Left ventricle myocardium superior (tissue), 1 donor: ENCODE measurements at places on chromosomes 12 and 14. TPM values are rescaled to one million over a fixed set of nuclear protein-coding genes. Genes with fewer than 3 reads are reported as not detected.

SLC2A14 gene
- total RNA-seq = not detected

LIMA1 gene
- total RNA-seq = 15.0 TPM

C12orf60 gene
- total RNA-seq = 1.3 TPM

IL22 gene
- total RNA-seq = not detected

HOXC5 gene
- not detected for total RNA-seq

WIF1 gene
- not detected for total RNA-seq

WNT5B gene
- total RNA-seq = 2.4 TPM

ST8SIA1 gene
- total RNA-seq = 2.6 TPM

KRT80 gene
- total RNA-seq = not detected

PPM1H gene
- 8.5 TPM for total RNA-seq

KLRK1 gene
- not detected for total RNA-seq

LMBR1L gene
- 30.7 TPM for total RNA-seq

MANSC4 gene
- total RNA-seq = not detected

CCNK gene
- 37.5 TPM for total RNA-seq

DNA sequence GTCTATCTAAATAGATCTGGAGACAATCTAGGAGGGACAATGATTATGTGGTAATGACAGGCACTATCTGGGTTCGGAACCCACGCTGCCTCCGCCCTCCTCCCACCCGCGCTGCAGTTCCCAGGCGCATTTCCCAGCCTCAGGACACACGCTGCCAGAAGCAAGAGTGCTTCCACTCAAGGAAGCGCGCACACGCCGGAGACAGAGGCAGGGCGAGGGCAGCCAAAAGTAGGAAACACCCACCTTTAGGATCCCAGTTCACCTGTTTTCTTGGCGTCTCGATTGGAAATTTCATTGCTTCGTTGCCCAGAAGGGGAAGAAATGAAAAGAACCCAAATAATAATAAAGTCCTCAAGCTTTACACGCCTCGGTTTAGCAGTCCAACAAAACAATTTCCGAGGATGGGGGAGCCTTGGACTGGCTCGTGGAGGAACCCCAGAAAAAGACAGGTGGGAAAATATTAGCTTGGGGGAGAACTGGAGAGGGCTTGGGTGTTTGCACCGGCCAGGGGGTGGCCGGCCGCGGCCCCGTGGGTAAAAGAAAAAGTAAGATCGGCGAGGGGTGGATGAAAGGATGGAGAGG is 474 bp downstream of the KCNK10 start:
- DNase-seq = no peak

DNA sequence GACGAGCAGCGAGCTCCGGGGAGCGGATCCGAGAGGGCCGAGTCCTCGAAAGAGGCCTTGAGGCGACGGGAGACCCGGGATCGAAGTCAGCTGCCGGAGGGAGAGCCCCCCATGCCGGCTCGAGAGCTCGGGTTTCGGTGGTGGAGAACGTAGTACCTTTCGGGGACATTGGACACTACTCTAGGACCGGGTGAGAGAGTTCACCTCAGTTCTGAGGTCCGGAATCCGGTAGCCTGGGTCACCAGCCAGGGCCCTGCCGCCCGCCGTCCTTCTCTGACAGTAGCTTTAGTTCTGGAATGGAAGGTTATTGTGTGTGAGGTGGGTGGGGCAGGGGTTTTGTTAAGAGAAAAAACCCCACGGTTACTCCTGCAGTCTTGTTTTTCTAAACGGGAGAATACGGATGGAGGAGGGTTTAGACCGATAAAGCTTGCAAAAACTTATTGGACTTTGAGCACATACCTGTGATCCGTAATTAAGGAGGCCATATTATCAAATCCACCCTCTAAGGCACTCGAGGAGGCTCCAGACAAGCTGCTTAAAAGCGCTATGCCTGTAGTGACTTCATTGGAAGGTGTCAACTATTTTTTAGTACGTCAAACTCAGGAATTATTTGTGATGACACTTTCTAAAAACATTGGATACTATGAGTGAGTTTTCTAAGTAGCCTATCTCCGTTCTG is 765 bp downstream of the SCYL2 start:
- no peak for DNase-seq

- no peak for DNase-seq
Observed at GRCh38 chr14:65853407-65853955, 441.0 kb downstream of the FUT8 start.

DNA sequence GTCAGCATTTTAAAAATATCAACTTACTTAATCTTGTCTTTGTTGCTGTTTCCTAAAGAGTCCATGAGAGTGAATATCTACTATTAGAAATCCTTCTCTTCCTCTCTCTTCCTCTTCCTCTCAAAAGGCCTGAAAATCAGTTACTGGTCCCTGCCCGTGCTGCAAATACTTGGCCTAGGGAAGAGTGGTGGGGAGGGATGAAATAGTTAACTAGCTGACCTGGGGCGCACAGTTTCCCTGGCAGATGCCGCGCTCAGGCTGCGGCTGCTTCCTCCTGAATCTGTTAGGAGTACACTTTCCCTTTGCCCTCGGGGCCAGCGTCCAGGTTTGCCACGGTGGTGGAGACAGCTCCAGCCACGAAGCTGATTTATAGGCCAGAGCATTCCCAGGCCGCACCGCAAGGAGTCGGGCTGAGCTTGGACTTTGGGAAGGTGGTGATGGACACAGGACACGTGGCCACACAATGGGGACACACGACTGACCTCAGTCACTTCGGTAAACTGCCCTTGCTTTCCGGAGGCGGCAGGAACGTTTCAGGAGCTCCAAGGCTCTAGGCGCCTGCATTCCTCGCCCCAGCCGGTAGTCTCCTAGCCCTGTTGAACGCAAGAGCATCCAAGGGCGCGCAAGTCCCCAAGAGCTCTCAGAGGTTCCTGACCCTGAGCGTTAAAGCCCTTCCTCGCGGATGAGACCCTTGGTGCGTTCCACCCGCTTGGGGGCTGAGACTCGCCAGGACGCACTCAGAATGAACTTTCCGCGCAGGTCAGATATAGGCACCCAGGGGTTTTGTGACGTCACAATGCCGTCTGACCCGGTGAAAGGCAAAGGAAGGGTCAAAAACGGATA is 7.1 kb upstream of the ASCL1 start:
- no peak for DNase-seq

DNA sequence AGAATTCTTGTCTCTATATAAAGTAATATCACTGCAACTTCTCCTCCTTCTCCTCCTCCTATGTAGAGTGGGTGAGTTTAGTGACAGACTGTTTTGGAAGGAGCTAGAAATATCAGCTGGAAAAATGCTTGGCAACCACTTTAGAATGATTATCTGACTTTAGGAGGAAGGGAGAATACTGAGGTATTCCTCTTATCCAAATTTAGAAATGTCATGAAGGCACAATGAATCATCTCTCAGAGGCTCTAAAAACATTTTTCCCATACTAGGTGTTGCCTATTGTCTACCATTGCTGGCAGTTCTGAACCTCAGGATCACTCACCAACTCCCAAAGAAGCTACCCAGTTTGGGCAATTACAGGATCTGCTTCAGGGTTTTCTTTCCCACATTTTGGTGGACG is 306.6 kb upstream of the ATP2B1 start:
- no peak for DNase-seq

DNA sequence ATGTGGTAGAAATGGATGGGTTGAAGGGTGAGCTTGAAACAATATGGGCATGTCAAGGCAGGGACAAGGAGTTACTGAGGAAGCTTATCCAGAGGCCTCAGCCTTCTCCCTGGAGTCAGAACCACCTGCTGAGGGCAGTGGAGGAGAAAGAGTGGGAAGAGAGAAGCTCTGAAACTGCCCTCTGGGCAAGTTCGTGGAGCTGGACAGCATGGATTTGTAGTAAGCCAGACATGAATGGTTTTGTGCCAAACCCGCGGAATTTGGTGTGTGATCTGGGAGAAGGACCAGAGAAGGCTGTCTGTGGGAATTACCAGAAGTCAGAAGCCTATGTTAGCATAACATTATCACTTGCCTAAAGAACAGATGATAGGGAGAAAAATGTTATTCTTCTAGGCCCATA is 164.8 kb downstream of the SLC41A2 start:
- DNase-seq = no peak

- DNase-seq = no peak
Observed at GRCh38 chr14:89540830-89541470, 123.9 kb upstream of the FOXN3 start.

- no peak for DNase-seq
Observed at GRCh38 chr12:55392032-55392795, 8.1 kb upstream of the OR6C65 start.

- DNase-seq = peak; percentile 58
Observed at GRCh38 chr12:12562016-12562483, 613 bp downstream of the DUSP16 start.

DNA sequence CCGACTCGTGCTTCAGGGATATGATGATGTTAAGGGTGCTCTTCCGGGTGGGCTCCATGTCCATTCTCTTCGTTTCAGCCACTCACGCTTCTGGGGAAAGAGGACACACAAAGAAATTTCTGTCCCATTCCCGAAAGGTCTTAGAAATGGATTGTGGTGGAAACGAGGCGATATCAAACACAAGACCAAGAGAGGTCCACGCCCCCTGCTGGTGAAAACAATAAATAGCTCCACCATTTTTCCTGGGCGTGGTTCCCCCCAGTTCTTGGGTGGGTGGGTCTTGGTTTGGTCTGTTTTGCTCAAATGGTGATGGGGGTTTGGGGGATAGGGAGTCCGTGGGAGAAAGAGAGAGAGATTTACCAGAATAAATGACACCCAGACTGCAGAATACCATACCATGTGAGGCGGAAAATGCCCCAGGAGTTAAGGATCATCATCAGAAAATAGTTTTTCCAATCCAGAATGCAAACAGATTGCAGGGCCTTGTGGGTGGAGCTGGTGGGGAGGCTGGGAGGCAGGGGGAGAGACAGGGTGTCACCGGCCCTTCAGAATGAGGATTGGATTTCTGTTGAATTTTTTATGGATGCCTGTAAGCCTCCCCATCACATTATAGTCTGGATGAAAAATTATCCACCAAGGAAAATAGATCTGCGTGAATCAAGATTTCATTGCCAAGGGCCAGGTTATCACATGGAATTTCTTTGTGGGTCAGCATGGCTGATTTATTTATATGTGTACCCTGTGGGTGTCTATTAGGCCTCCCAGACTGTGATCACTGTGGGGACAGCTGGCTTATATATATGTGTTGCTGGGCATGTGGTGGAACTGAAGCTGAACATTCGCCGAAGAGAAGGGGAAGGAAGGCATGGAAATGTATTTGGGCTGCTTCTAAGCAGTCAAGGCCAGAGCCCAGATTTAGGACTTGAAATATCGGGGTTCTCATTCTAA is 55.8 kb downstream of the SRRM4 start:
- no peak for DNase-seq

DNA sequence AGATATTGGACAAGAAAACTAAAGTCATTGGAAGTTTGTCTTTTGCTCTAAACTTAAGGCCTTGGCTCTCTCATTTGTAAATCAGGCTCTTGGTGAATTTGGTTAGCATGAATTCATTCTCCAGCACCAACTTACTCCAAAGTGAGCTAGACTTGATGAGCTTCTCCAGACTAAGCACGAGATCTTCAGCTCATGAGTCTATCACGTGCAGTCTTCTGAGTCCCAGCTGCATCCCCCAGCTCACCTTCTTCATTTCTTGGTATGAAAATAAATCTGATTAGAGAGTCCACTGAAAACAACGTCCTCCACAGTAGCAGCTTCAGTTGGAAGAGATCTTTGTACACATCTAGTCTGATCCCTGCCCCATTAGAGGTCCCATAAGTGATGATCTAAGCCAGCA is 52.5 kb upstream of the DDX11 start:
- no peak for DNase-seq

DNA sequence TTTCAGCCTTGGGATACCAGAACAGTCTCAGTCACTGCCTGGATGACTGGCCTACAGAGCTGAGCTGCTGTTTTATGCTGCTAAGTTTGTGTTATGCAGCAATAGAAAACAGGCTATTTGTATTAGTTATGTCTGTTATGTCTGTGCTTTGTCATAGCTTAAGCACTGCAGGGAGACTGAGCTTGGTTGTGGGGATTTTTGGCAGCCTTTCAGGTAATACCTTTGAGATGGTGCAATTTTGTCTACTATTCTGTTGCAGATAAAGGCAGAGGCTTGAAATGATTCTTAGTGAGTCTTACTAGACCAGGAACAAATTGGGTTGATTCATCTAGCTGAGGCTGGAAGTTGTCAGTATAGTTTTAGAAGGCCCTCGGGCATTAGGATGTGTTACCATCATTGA is 201.3 kb upstream of the RBM19 start:
- no peak for DNase-seq

- DNase-seq = no peak
Observed at GRCh38 chr12:92419201-92419600, 273.6 kb upstream of the BTG1 start.

DNA sequence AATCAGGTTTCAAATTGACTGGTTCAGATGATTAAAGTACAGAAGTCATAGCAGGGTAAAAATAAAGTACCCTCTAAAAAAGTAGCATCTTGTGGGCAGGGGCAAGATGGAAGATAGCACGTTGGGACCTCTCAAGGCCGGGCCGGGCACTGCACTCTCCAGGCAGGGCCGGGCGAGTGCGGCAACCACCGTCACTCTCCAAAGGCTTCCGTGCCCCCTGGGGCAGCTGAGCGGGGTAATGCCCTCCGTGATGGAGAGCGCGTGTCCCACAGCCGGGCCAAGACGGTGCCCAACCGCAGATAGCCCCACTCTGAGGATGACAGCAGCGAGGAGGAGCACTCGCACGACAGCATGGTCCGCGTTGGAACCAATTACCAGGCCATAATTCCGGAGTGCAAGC is 8.6 kb upstream of the PLXNC1 start:
- DNase-seq = no peak

DNA sequence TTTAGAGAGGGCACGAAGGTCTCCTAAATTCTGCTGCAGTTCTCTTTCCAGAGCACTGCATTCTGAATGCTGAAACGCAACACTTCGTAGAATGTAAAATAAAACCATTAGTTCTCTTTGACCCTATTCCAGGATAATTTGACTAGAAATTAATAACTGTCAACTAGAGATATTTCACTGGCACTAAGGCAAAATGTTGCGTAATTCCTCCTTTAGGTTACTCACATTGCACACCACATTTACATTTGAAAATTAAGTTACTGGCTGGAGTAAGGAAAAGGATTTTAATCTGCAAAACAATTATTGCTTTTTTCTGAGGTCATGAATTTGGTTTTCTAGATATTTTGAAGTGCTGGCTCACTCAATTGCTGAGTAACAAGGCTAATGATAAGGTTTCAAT is 58.0 kb upstream of the TRHDE start:
- DNase-seq = no peak

DNA sequence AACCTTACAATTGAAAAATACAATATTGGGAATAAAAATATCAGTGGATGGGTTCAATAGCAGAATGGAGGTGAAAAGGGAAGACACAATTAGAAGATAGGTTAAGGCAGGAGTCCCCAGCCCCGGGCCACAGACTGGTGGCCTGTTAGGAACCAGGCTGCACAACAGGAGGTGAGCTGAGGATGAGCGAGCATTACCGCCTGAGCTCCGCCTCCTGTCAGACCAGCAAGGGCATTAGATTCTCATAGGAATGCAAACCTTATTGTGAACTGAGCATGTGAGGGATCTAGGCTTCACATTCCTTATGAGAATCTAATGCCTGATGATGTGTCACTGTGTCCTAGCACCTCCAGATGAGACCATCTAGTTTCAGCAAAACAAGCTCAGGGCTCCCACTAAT is 27.3 kb upstream of the ST8SIA1 start:
- no peak for DNase-seq
